ENCODE measurements at places on chromosomes 3 and 15.

DNA sequence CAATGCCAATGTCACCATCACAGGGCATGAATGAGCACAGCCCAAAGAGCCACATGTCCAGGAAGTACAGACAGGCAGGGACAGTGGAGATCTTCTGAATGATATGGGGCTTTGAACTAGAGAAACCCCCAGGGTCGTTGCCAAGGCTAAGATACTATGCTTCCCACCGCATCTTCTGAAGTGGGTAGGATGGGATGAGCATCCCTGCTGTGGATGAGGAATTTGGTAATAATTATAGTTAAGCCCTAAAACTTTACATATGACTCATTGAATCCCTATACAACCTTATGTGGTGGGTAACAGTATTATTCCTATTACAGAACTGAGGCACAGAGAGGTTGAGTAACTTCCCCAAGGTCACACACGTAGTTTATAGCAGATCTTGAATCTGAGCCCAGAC, 44.2 kb downstream of the WNT5A start:
- DNase-seq: no peak

- peak; percentile 99 for DNase-seq
These were observed 23.5 kb upstream of the HES1 start for GRCh38 chr3:194112120-194113106.

- DNase-seq: no peak
These were observed 59.8 kb downstream of the BOC start for GRCh38 chr3:113271189-113271588.

DNA sequence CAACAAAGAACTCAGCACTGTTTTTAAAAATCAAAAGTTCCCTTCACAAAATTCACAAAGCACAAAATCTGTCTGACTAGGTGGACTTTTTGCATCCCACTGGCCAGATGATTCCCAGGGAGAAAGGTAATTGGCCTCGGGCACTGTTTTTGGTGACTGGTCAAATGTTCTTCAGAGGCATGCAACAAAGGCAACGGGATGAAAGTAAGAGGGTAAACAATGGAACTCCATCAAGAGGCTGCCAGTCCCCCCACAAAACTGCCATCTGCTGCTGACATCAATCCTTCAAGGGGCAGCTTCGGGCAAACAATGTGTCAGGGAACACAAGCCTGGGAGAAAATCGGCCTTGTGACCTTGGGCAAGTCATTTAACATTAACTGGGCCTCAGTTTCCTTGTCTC, 3.3 kb downstream of the SRGAP3 start:
- DNase-seq: no peak

DNA sequence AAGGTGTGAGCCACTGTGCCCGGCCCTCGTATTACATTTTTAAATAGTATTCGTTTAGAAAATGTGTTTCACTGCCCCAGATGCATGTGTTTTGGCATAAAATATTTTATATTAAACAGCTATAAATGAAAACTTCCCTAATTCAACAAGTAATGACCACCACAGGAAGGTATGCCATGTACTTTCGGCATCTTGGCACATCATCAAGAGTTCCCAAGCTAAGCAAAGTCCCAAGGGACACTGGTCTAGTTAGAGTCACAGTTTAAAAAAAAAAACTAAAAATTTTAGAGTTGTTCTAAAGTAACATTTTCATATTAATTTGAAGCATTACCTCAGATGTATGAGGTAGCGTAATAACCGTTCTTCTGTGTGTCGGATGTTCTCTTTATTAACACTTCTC, 15.6 kb upstream of the ARPP19 start:
- DNase-seq: no peak

GRCh38 chr3:17585394-17586325, 156.8 kb downstream of the TBC1D5 start:
- DNase-seq: no peak

- no peak for DNase-seq
These were observed 31.6 kb downstream of the COL8A1 start for GRCh38 chr3:99669879-99670555.

GRCh38 chr15:78617516-78617915, 3.3 kb downstream of the CHRNA3 start:
- no peak for DNase-seq

GRCh38 chr15:100346866-100347512, 5.2 kb upstream of the ADAMTS17 start:
- DNase-seq: no peak

GRCh38 chr3:160754855-160755747, 930 bp upstream of the PPM1L start:
- peak; percentile 53 for DNase-seq

DNA sequence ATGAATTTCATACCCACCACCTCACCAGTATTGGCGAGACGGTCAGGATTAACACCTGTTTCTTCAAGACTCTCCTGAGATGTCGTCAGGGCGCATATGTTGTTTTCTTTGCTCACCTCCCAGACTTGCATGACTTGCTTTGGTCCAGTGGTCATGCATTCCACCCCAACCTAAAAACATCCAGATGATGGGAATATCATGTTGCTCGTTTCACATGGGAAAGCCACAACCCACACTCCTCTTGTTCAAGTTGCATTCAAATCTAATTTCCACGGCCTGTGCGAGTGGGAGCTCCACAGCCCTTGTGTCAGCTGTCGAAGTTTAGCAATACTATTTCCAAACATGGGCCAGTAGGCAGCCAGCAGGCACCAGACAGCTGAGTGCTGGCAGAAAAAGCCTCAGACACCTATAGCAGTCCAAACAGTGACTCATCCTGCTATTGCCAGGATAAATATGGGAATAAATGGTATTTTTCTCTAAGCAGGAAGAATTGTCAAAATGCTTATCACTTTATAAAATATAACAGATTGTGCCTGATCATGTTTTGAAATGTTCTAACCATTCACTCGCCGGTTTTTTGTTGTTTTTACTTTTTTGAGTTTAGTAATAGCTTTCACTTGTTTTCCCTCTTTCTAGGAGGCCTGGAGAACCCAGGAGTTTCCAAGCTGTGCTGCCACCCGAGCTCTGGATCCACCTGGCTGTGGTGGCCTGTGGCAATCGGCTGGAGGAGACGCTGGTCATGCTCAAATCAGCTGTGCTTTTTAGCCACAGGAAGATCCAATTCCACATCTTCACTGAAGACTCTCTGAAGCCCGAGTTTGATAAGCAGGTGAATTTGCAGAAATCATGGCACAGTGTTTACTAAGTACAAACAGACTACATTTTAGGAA, 20.1 kb downstream of the GXYLT2 start:
- DNase-seq: no peak

DNA sequence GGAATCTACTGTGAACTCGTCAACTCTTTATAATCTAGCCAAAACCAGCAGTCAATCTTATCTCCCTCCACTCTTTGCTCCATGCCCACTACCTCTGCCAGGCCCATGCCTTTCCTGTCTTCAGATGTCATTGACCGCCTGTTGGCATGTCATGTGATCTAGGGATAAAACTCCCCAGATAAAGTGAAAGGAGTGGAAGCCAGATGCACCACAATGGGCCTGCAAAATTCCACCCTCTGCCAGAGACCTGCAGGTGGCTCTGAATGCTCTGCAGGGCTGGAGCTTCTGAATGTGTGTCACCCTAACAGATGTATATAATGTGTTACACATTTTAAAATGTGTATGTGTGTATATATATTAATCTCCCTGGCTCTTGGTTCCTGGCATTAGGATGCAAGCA, 2.3 kb upstream of the CCR3 start:
- DNase-seq: no peak

GRCh38 chr3:183631715-183632114, 3.7 kb upstream of the KLHL24 start:
- no peak for DNase-seq

DNA sequence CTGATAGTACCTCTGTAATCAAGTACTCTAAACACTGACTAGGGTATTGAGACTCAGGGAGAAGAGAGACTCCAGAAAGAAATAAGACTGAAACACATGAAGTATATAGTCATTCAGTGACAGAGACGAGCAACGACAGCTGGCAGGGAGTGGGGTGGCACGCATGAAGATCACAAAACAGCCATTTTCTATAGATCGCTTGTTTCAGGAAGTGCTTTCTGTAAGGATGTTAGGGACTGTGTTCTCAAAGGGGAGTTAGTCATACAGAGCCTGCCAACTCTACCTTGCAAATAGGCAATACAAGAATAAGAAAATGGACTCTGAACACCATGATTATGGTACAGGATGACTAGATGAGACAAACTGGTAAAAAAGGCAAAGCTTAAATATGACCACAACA, 139.5 kb downstream of the TBL1XR1 start:
- DNase-seq: no peak

- no peak for DNase-seq
These were observed 44.3 kb upstream of the FGD5 start for GRCh38 chr3:14774431-14774830.

DNA sequence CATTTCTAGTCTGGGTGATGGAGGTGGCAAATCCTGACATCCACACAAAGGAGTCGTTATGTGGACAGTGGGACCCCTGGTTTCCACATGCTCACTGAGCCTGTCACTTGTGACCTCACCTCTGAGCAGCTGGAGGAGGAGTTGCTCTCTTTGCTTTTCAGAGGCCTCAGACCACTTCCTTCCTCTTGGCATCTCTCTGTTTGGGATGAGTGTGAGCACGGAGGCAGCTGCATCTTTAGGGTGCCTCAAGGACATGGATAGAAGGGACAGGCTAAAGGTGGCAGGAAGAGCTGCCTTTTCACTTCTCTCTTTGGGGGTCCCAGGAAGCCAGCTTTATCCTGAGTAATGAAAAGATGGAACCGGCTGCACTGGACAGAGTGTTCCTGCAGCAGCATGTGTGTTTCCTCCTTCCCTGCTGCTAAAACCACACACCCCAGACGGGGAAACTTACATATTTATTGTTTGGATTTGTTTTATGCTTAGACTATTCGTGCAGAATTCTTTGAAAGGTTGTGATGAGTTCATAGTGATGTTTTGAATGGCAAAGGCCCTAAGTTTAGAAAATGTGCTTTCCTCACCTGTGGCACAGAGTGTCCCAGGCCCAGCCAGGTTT, 31.8 kb downstream of the GPR171 start:
- DNase-seq: no peak

DNA sequence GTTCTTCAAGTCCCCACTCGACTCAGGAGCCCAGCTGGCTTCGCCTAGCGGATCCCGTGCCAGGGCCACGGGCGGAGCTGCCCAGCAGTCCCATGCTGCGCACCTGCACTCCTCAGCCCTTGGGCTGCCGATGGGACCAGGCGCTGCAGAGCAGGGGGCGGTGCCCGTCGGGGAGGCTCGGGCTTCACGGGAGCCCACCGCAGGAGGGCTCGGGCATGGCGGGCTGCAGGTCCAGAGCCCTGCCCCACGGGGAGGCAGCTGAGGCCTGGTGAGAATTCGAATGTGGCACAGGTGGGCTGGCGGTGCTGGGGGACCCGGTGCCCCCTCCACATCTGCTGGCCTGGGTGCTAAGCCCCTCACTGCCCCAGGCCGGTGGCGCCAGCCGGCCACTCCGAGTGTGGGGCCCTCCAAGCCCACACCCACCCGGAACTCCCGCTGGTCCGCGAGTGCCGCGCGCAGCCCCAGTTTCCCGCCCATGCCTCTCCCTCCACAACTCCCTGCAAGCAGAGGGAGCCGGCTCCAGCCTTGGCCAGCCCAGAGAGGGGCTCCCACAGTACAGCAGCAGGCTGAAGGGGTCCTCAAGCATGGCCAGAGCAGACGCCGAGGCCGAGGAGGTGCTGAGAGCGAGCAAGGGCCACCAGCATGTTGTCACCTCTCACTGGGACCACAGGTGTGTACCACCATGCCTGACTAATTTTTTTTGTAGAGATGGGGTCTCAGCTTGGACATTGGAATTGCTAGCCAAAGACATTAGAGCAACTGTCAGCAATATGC, 17.0 kb downstream of the RAB7A start:
- DNase-seq: no peak

- no peak for DNase-seq
These were observed 10.7 kb upstream of the IQSEC1 start for GRCh38 chr3:13083898-13084297.

- no peak for DNase-seq
These were observed 28.1 kb upstream of the KBTBD12 start for GRCh38 chr3:127886956-127887231.

DNA sequence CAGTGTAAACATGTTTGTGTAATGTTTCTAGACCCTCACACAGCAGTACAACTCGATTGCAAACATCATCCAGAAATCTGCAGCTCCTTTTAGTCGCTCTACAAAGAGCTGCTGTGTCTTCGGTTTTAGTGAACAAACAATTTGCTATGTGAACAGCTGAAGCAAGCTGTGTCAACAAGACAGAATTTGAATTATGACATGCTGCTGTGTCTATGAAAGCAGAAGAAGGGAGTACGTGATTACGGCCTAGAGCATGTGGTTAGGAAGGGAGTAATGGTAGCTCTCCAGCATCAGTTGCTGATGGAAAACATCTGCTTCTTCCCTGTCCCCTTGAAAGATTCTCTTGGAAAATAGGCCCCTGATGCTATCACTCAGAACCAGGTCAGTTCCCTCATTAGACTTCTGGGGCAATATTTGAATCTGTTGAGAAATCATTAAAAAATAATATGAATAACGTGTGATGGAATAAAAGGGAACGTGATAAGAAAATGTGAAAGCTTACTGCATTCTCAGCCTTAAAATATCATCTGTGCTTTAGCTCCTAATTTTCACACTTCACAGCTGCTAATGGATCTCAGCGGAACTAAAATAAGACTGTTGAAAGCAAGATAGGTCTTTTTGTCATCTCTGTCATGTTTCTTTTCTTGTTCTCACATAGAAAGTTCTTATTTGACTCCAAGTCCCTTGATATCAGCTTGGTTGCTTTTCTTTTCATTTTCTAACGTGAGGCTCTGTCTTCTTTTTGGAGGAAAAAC, 891.5 kb downstream of the ROBO2 start:
- DNase-seq: no peak

DNA sequence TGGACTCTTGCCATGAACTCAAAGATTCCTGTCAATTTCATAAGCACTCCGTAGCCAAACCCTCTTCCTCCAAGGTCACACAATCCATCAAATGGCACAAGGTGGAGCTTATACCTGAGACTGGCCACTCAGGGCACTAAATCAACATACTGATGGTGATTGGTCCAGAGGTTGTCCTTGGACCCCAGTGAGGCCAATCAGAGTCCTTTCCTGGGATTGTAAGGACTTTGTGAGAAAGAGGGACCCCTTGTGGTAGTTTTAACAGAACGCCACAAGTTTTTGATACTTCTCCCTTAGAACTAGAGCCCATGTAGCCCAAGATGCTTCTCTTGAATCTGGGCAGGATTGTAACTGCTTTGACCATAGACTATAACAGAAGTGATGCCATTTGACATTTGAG, 44.4 kb upstream of the LARS2 start:
- DNase-seq: no peak

- no peak for DNase-seq
These were observed 78.9 kb upstream of the THRB start for GRCh38 chr3:24573576-24573975.

- no peak for DNase-seq
These were observed 110.9 kb upstream of the TPM1 start for GRCh38 chr15:62931650-62932049.

Measured in epithelial cell of proximal tubule (primary cell).